ENCODE measurements at places on chromosomes 2 and 18.
A peak's percentile ranks its signal among the peaks of the same experiment; 100 is the strongest.

- no peak for DNase-seq
Measured at GRCh38 chr18:70359071-70359470, 70.2 kb downstream of the SOCS6 start.

DNA sequence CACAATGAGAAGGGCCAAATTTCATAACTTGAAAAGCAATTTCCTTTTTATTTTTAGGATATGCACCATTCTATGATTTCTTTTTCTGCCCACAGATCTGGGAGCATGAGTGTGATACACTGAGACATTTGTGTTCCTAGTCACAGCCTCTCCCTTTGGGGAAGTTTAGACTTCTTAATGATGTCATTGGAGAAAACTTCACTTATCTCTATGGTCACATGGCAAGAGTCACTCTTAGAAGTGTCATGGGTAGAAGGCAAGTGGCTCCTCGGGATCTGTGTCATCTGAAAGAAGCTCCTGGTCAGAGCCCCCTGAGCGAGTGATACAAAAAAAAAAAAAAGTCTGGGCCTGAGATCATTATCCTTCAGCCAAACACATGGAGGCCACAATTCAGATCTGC is 62.5 kb upstream of the LGALSL start:
- DNase-seq, result no peak

DNA sequence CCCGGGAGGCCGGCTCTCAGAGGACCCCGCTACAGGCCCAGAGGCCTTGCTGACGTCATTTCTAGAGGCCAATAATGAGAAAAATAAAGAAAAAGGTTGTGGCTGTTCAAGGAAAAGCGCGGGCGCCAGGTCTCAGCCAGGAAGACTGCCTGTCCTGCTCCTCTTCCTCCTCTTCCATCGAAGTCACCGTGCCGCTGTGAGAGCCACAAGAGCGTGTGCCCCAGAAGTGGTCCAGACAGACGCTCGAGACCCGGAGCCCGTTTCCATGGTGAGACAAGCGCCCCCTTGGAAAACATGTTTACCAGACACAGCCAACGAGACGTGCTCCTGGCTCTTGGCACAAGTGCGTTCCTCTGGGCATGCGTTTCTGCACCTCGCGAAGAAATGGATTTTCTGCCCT is 210.5 kb downstream of the HDAC4 start:
- no peak for DNase-seq

GRCh38 chr2:201633661-201634249 is 9.5 kb downstream of the TMEM237 start:
- DNase-seq, result no peak

DNA sequence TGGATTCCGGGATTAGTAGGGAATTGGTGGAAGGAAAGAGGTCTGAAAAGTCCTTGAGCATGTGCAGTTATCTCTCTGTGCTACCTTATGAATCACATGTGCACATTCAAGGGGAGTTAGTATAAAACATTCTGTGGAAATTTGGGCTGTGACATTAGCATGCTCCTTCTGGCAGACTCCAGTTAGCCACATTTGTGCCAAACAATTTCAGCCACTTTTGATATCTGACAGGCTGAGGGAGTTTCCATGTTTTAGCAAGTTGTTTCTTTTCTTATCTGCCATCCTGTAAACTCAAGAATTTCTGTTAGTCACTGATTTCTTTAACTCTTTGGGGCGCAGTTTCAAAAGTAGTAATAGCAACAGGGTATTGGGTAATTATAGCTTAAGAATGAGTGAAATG is 28.3 kb upstream of the GYPC start:
- no peak for DNase-seq

DNA sequence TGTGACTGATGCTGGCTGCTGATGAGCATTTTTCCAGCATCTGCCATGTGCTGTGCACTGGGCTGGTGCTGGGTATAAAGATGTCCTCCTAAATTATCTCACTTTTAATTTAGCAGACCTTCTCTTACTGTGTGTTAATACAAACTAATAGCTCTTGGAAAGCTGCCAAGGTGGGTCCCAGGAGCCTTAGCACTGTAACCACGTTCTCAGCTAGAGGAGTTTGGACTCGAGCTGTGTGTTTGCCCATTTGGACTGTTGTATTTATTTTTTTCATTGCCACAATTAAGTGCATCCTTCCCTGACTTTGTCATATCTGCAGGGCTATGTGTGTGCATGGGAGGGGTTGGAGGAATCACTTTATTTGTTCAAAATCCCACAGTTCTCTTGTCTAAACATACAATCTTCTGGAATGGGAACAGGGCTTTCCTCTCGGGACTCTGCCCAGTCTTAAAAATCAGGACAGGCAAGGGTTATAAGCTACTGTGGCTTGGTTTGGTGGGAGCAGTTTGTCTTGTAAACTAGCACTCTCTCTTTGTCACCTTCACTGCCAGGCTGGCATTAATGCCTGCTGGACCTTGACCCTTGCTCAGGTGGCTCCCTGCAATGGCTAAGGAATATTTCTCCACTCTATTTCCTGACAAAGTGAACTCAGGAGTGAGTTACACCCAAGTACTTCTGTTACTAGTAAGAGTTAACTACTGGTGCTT is 129.7 kb upstream of the MGAT5 start:
- DNase-seq, result peak; percentile 58

- no peak for DNase-seq
Measured at GRCh38 chr2:18903750-18904149, 314.4 kb upstream of the NT5C1B start.

- no peak for DNase-seq
Measured at GRCh38 chr2:36246320-36246990, 109.1 kb upstream of the CRIM1 start.

GRCh38 chr2:143873886-143874285 is 646.0 kb downstream of the ZEB2 start:
- no peak for DNase-seq
